ENCODE measurements at places on chromosomes 11 and 22.

- no peak for DNase-seq
Measured at GRCh38 chr11:94459576-94459975, 34.1 kb downstream of the MRE11 start.

- DNase-seq, result no peak
Measured at GRCh38 chr11:75893251-75893650, 78.2 kb downstream of the UVRAG start.

DNA sequence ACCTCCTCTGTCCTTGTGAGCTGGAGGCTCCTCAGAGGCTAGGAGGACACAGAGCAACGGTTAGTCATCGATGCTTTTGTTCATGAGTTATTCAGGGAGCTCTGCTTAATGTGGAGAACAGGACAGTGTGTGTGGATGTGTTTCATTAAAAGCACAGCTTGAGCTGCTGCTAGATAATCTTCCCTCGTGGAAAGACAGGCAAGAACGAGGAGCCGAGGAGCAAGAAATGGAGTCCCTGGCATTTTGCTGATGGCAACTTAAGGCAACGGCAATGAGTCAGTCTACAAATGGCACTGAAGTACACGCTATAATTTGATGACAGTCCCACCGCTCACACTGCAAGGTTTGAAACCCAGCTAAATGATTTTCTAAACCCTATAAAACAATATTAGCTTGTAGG is 106.2 kb downstream of the IGLL1 start:
- no peak for DNase-seq

DNA sequence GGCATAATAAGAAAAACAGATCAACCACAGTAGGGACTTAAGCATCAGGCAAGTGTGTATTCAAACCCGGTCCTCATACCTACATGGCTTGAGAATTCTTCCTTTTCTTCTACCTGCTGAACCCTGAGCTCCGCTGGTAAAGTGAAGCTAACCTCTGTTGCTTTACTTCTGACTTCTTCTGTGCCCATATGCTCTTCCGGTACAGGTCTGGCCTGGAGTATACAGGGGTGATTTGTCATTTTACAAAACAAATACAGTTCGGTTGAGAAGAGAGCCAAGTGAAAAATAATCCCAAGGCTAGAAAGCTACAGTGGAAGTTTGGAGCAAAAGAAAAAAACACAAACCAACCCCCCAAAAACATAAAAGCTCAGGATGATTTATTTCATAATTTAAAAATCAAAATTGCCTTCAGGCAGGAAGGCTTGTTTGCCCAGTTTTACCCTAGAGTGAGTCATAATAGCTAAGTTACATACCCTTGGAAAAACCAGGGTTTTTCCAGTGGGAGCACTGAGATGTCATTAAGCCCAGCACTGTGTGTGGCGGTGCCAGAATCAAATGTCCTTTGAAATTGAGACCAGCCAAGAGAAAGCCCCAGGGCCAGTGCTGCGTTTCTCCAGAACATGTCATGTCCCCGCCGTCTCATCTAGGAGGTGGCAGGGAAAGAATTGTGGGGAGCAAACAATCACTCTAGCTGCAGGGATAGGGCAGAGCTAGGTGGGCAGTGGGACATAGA is 305.5 kb upstream of the ISX start:
- no peak for DNase-seq

- DNase-seq, result no peak
Measured at GRCh38 chr22:49247194-49247924, 580.3 kb downstream of the BRD1 start.

All from activated CD8-positive, alpha-beta memory T cell treated with anti-CD3 and anti-CD28 coated beads for 1 hour (primary cell).